ENCODE measurements at places on chromosomes 2 and 18. TPM values are rescaled to one million over a fixed set of nuclear protein-coding genes. Genes with fewer than 3 reads are reported as not detected.
A peak's percentile ranks its signal among the peaks of the same experiment; 100 is the strongest.

TIMM21 gene
- 24.9 TPM for total RNA-seq

DTNA gene
- 32.9 TPM for total RNA-seq

GRCh38 chr2:69943843-69944525 is 17.4 kb downstream of the ASPRV1 start:
- DNase-seq: no peak
- H3K27ac ChIP-seq: no peak overlapping the region
- H3K36me3 ChIP-seq: peaks cover 27% of the 10 kb centered on the region
- H3K4me1 ChIP-seq: peaks cover 22% of the 10 kb centered on the region

GRCh38 chr2:217204358-217204757 is 344.5 kb upstream of the TNP1 start:
- peaks cover 12% of the 10 kb centered on the region for H3K4me1 ChIP-seq
- H3K27ac ChIP-seq: no peak overlapping the region
- H3K4me3 ChIP-seq: no peak overlapping the region
- peak; percentile 64 for DNase-seq
- no peaks in the 10 kb centered on the region for H3K27me3 ChIP-seq
- no peaks in the 10 kb centered on the region for H3K36me3 ChIP-seq

GRCh38 chr2:235091421-235091820 is 139.6 kb downstream of the SH3BP4 start:
- no peak overlapping the region for H3K27ac ChIP-seq
- no peak for DNase-seq
- no peaks in the 10 kb centered on the region for H3K27me3 ChIP-seq
- H3K4me1 ChIP-seq: peaks cover 8% of the 10 kb centered on the region
- H3K36me3 ChIP-seq: no peaks in the 10 kb centered on the region
- H3K4me3 ChIP-seq: no peak overlapping the region

- H3K4me3 ChIP-seq: no peak overlapping the region
- H3K4me1 ChIP-seq: no peaks in the 10 kb centered on the region
- no peak overlapping the region for H3K27ac ChIP-seq
- peak; percentile 18 for DNase-seq
- H3K36me3 ChIP-seq: no peaks in the 10 kb centered on the region
These were observed 442.2 kb upstream of the ID2 start for GRCh38 chr2:8239531-8240088.

- DNase-seq: peak; percentile 29
- H3K27ac ChIP-seq: peak overlapping the region; percentile 63
- H3K27me3 ChIP-seq: no peaks in the 10 kb centered on the region
- H3K4me1 ChIP-seq: no peaks in the 10 kb centered on the region
- no peaks in the 10 kb centered on the region for H3K36me3 ChIP-seq
These were observed 160.2 kb downstream of the FBXO15 start for GRCh38 chr18:73987247-73987980.

DNA sequence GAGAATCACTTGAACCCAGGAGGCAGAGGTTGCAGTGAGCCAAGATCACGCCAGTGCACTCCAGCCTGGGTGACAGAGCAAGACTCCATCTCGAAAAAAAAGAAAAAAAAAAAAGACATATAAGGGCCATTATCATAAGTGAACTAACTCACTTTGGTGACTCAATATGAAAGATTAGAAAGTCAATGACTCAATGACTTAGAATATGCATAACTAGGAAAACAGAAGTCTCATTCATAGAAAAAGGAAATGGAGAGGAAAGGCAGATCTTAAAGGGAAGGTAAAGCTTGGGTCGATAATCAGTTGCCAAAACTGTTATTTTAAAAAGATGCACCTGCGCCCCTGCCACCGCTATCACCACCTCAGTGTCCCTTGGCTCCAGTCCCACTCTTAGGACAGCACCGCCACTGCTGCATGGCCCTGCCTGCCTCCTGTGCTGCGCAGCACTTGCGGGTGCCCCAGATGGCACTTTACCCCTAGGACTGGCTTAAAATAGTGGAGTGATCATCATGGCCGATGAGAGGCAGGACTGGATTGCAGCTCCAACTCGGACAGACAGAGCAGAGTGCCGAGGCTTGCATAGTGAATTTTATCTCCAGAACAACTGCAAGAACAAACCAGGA is 54.7 kb downstream of the INO80D start:
- no peak overlapping the region for H3K27ac ChIP-seq
- H3K4me1 ChIP-seq: peaks cover 12% of the 10 kb centered on the region
- no peaks in the 10 kb centered on the region for H3K27me3 ChIP-seq
- no peak overlapping the region for H3K4me3 ChIP-seq
- DNase-seq: peak; percentile 55

KCNIP3 gene
- 1.5 TPM for total RNA-seq

DNA sequence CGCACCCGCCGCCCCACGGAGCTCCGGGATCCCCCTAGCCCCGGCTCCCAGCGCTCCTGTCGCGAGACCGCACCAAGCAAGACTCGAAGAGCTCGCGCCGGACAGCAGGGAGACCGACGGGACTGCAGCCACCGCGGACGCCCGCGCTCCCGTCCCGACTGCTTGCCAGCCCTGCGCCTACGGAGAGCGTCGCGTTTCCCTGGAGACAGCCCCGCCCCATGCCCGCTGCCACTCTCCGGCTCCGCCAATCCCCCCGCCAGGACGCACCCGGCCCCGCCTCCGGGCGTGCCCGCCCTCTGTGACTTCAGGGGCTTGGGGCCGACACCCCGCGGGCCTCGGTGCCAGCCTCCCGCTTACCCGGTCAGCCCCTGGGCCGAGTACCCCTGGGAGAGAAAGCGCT is at the start of gene ANKMY1:
Gene ANKMY1 (minus strand): TSS at position 181 of the 400 bp plus-strand sequence. CDS start 653 bp downstream, outside the sequence.
- peak within 1 kb of the TSS; percentile 48 for H3K4me3 ChIP-seq
- peaks cover 36% of the 10 kb centered on the region for H3K4me1 ChIP-seq
- no peaks in the 10 kb centered on the region for H3K27me3 ChIP-seq
- H3K36me3 ChIP-seq: no peaks in the 10 kb centered on the region
- no peak within 1 kb of the TSS for H3K27ac ChIP-seq

GRCh38 chr2:37658682-37659081 is 12.8 kb downstream of the CDC42EP3 start:
- H3K27me3 ChIP-seq: no peaks in the 10 kb centered on the region
- peaks cover 69% of the 10 kb centered on the region for H3K4me1 ChIP-seq
- peaks cover 48% of the 10 kb centered on the region for H3K36me3 ChIP-seq
- H3K27ac ChIP-seq: no peak overlapping the region
- H3K4me3 ChIP-seq: no peak overlapping the region

- no peak for DNase-seq
These were observed 11.9 kb downstream of the ELP2 start for GRCh38 chr18:36141576-36141975.

DNA sequence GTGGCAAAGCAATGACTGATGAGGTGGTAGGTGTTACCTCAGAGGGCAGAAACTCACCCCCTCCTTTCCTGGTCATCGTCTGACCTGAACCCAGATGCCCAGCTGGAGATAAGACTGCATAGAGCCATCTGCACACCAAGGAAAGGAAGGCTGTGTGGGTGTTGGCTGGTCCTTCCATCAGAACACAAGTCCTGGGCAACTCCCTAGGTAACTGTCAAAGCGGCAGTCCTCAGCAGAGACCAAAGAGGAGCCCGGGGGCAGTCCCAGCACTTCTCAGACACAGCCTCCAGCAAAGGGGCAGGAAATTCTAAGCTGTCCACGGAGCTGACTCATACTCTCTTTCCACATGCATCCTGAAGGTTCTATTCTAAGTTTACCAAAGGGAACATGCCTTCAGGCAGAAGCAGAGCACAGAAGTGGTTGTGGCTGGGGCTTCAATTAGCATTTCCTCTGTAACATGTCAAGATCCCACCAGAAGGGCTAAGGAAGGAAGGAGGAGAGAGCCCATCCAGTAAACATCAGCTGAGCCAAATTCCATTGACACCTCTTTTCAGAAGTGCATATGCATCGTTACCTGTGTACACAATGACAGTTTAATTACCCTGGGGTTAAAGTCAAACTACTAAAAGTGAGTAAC is 54.7 kb downstream of the SPRED2 start:
- no peaks in the 10 kb centered on the region for H3K36me3 ChIP-seq
- H3K27me3 ChIP-seq: no peaks in the 10 kb centered on the region
- no peak overlapping the region for H3K4me3 ChIP-seq
- peaks cover 44% of the 10 kb centered on the region for H3K4me1 ChIP-seq
- H3K27ac ChIP-seq: peak overlapping the region; percentile 9
- DNase-seq: peak; percentile 82

Measured in astrocyte (in vitro differentiated cells and primary cell).